Left lung (tissue), 14 donors: ENCODE measurements at places on chromosomes 7 and 10.

DNA sequence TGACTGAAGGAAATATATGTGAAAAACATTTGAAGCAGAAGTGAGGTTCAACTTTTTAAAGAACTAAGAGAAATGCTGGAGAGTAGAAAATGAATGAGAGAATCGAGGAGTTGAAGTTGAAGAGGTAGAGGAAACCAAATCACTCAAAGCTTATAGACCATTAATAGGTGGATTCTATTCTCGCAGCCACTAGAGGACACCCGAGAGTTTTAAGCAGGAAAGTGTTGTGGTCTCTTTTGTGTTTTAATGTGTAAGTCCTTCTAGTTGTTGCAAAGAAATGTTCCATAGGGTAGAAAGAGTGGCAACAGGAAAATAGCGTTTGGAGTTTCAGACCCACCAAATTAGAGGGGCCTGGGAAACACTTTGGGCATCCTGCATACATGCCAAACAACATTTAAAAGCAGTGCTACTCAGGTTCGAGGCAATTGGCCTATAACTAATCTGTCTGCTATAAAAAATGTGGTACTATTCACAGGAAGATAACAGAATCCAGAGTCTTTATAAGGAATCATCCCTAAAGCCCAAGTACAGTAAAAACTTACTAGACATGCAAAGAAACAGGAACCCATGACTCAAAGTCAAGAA, 75.3 kb upstream of the TAS2R16 start:
- DNase-seq, result no peak

DNA sequence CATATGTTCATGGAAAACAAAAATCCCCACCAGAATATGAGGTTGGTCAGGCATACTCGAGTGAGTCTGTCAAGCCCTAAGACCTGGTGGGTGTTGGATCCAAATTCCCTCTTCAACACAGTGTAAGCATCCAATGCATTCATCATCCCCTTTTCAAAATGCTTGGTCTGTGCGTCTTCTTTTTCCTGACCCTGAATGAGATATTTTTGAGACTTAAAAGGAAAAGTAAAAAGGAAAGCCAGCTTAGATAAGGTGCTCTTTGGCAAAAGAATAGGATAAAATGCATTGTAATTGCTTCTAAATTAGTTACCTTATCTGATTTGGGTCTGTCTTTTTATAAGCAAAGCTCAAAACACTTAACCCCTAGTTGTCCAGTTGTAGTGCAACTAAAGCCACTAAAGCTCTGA, 331.5 kb downstream of the PTEN start:
- no peak for DNase-seq

GRCh38 chr10:63115732-63116383, 17.3 kb upstream of the NRBF2 start:
- peak; percentile 39 for DNase-seq

DNA sequence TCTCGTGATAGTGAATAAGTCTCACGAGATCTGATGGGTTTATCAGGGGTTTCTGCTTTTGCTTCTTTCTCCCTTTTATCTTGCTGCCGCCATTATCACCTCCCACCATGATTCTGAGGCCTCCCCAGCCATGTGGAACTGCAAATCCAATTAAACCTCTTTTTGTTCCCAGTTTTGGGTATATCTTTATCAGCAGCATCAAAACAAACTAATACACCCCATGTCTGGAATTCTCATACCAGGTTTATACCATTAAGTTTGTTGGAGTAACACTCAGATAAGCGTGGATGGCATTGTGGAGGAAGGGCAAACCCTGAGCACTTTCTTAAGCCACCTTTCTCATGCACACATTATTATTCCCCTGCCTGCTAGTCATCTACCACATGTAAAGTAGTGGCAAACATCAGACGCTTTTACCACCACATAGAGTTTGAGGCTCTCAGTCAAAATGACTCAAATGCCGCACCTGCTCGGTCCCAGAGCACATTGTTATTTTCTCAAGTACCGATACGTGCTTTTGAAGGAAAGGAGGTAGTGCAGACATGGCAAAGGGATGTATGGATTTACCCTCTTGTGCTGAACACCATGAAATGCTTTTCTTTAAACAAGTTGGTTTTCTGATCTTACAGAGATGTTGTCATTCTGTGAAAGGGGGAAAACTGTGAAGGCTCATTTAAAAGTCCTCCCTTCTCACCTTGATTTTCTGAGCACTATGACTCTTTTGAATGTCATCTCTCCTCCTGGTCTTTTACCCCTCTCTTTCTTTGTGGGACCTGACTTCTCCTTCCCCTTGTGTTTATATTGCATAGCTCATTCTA, 429.7 kb downstream of the EXOC4 start:
- DNase-seq, result no peak

DNA sequence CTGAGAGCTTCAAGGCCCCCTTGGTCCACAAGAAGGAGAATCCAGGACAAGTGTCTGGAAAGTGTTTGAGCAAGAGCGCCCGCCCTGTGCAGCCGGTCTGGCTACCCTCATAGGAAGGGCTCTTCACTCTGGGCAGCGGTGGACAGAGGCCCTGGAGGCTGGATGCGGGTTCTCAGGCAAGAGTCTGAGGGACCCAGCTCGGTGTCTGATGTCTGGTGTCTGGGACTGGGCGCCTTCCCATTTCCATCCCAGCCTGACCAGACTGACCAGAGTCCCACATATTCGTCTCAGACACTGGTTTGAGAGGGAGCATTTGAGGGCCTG, 59.8 kb downstream of the HK1 start:
- no peak for DNase-seq
